ENCODE measurements at places on chromosomes 6 and 20.
A peak's percentile ranks its signal among the peaks of the same experiment; 100 is the strongest.

GRCh38 chr6:29743568-29743967 lies 20.3 kb downstream of the HLA-F start:
- no peak for DNase-seq

GRCh38 chr6:109483735-109484057 lies 677 bp upstream of the ZBTB24 start:
- no peak for DNase-seq

GRCh38 chr6:98579079-98579478 lies 255.3 kb upstream of the POU3F2 start:
- no peak for DNase-seq

- no peak for DNase-seq
These were observed 32.6 kb downstream of the MDN1 start for GRCh38 chr6:89786970-89787369.

DNA sequence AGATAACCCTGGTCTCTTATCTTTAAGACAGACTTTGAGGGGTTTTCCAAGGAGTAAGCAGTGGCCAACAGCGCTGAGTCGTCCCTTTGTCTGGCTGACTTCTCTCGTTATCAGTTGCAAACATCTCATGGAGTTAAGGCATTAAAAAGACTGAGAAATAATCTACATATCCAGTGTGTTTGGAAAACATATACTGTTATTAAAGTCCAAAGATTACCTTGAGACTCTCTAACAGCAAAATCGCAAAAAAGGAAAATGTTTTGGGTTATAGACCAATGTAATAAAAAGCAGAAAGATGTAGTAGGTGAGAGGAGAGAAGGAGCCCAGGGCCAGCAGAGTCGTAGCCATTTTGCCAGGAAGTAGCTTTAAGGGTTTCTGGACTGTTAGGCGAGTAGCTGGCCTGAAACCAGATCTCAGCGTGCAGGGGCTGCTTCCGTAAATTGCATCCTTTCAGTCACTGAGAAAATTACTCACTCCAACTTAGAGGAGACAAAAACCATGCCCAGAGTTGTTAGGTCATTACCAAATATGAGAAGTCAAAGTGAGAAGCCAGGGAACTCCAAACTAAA lies 24.6 kb downstream of the MYLK4 start:
- DNase-seq, result no peak

DNA sequence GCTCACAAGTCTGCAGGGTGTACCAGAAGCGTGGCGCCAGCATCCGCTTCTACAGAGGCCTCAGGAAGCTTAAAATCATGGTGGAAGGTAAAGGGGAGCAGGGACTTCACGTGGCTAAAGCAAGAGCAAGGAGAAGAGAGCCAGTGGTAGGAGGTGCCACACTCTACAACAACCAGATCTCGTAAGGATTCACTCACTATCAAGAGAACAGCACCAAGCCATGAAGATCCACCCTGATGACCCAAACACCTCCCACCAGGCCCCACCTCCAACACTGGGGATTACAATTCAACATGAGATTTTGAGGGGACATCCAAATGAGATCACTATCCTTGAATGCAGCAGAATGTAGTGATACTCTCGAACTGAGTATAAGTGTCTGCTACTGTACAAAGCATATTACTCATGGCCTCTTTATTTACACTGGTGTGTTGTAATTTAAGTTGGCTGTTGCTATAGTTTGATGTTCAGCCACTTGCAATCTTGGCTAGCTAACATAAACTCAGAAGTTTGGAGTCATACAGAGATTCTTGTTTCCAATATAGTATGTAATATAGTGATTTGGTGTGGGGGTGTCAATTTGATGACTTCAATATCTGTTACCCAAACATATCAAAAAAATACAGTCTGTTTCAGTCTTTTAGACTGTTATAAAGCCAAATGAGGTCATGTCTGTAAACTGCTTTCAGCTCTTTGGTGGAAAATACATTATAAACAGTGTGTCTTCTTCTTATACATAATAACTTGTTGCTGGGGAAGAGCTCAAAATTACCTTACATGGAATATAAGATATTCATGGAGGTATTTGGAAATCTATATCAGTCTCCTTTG lies 39.4 kb upstream of the MYLIP start:
- DNase-seq, result no peak

DNA sequence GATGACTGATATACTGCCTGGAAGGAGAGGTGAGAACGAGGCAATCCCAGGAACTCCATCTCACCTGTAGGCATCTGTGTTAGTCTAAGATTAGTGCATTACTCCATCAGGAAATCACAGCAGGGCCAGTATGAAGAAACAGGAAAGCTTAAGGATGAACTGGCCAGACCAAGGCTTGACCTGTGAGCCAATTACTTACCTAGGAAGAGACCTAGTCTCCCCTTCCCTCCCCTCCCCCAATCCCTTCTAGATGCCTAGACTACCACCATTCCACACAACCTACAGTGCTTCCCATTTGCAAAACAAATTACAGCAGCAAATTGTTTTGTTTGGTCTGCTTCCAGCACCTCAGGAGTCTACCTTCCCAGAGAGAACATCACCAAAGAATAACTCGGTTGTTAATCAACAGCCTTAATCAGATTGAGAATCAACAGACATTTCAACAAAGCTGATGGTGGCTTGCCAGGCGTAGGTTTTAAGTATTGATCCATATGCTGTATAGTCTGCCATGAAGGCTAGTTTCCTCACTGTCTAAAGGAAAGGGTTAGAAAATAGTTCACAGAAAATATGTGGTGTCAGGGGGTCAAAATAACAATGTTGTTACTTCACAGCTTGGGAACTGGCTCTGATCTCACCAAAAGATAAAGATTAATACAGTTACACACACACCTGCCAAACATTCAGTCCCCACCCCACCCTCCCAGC lies 10.1 kb downstream of the PKHD1 start:
- DNase-seq, result no peak

- no peak for DNase-seq
These were observed 47.1 kb upstream of the GATA5 start for GRCh38 chr20:62522748-62523396.

GRCh38 chr6:14638906-14639761 lies 521.6 kb downstream of the CD83 start:
- no peak for DNase-seq

GRCh38 chr6:139323511-139324300 lies 31.9 kb upstream of the TXLNB start:
- no peak for DNase-seq

GRCh38 chr6:144217797-144218196 lies 67.3 kb upstream of the UTRN start:
- no peak for DNase-seq

DNA sequence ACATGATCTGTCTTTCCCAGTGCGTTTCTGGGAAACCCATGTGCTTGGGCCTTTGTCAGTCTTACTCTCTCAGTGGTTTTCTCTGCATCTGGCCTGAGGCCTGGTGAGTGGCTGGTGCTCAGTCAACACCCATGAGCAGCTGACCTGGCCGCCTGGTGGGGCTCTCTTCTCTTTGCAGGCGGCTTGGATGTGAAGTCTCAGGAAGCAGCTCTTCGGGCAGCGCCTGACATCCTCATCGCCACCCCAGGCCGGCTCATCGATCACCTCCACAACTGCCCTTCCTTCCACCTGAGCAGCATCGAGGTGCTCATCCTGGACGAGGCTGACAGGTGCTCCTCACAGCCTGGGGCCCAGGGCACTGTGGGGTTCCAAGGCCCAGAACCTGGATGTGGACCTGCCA lies 10.8 kb downstream of the DDX27 start:
- DNase-seq, result no peak

GRCh38 chr20:43911066-43911465 lies 3.6 kb upstream of the TOX2 start:
- DNase-seq, result peak; percentile 52

GRCh38 chr20:3843490-3843889 lies 3.1 kb upstream of the MAVS start:
- peak; percentile 52 for DNase-seq

GRCh38 chr6:161853657-161854056 lies 579.8 kb upstream of the AGPAT4 start:
- DNase-seq, result no peak

DNA sequence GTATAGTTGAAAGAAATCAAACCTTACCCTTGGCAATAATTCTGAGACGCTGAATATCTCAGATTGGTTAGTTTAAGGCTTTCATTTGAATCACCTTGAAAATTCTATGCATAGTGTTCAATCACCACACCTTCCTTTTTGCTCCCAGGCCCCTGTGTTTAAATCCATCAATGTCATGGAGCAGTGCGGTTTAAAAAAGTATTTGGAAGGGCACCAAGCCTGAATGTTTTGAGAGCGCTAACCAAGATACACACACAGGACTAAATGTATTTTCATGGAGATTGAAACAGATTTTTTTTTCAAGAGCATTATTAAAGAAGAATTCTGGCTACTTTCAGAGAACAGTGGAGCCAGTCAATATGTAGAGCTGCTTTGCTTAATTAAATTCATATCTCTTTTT lies 195.7 kb downstream of the CENPW start:
- DNase-seq, result no peak

- no peak for DNase-seq
These were observed 5.8 kb upstream of the ATXN1 start for GRCh38 chr6:16766836-16767745.

- DNase-seq, result no peak
These were observed 116.6 kb downstream of the FOXC1 start for GRCh38 chr6:1726341-1726768.

GRCh38 chr6:106356378-106356777 lies 4.1 kb upstream of the CRYBG1 start:
- DNase-seq, result no peak

DNA sequence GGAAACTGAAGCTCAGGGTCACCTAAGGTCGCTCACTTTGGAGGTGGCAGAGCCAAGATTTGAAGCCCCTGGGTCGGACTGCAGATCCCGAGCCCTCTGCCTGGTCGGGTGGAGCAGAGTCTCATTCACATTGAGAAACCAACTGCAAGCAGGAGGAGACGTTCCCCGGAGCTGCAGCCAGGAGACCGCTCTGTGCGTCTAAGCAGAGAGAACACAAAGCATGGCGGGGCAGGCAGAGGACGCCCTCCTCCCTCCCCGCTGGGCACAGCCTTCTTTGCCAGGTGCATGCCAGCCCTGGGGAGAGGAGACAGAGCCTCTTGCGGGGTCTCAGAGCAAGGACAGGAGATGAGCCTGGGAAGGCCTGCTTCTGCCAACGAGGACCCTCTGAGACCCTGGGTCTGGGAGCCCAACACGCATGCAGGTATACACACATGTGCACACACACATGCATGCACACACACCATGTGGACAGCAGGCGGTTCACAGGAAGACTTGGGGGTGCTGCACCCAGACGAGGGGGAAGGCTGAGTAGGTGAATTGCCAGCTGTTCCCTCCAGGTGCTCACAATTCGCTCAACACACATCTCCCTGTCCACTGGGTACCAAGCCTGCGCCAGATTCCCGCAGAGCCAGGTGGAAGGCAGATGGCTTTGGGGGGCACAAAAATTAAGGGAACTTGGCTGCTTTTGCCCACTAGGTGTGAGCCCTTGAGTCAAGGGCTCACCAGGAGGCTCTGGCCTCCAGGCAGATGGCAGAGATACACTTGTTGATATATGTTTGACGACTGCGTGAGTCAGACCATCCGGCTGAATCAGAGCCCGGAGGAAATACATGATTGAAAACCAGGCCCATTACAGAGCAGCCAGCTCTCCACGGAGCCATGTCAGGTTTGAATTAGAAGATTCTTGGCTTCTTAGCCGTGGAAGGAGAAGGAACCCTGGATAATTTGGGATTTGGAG lies 5.5 kb upstream of the NTSR1 start:
- DNase-seq, result peak; percentile 99

- no peak for DNase-seq
These were observed 139.4 kb upstream of the AKAP12 start for GRCh38 chr6:151100326-151100725.

DNA sequence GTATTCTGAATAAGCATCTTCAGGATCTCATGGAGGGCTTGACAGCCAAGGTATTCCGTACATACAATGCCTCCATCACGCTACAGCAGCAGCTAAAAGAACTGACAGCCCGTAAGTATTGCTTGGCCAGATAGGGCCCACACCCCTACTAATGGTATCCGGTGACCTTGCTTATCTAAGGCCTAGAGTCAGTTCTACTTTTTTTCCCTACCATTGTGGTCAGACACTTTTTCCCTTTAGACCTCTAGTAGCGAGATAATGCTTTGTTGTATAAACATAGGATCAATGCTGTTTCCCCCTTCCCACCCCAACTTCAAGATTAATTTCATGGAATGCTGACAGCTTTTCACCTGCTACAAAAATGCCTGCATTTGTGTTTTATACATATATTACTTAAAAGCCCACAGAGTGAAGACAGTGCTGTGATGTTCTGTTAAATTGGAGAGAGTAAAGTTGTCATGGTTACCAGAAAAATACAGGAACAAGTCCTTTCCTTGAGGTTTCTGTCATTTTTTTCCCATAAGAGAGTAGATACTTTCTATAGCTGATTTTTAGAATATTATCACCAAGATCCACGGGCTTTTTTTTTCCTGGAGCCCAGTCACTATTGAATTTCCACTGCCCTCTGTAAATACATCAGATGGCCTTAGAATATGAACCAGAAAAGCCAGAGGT lies 20.9 kb upstream of the PLCG1 start:
- no peak for DNase-seq

GRCh38 chr6:74979065-74979766 lies 226.6 kb downstream of the COL12A1 start:
- no peak for DNase-seq

GRCh38 chr6:118902726-118903125 lies 8.8 kb downstream of the ASF1A start:
- DNase-seq, result no peak

DNA sequence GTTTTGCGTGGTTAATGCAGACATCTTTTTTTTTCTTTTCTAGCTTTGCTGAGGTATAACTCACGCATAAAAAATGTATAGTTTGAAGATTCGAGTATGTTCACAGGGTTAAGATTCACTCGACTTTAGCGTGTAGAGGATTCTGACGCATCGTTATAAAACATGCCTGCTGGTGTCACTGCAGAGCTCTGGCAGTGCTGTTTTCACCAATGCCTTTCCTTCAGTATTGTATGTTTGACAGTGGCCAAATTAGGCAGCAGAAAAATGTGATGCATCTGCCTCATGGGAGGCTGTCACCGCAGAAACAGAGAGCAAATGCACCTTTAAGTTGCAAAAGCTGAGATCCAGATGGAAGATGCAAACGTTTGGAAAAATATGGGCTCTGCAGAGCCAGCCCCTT lies 18.0 kb upstream of the SIRPB2 start:
- peak; percentile 56 for DNase-seq

GRCh38 chr6:124487623-124488431 lies 474.4 kb upstream of the RNF217 start:
- DNase-seq, result peak; percentile 70

DNA sequence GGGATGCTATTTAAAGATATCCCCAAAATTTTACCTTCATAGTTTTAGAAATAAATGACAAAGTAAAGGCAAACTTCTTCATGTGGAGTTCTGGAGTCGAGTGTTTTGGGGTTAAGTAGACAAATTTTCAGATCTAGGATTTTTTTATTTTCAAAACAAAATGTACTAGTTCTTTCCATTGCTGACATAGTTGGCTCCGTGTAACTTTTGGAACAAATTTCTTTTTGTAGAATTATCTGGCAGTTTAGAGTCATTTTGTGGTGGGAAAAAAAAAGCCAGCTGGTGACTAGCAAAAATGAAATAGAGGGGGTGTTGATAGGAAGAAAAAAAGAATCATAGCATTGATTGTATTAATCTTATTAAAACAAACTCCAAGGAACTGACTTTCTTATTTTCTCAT lies 131.6 kb upstream of the TCF21 start:
- no peak for DNase-seq

All from RKO (cell line).